Dorsolateral prefrontal cortex (tissue), 122 donors: ENCODE measurements at places on chromosomes 7 and 10.

GRCh38 chr10:104103956-104104355 lies 18.0 kb upstream of the SFR1 start:
- no peak for DNase-seq

DNA sequence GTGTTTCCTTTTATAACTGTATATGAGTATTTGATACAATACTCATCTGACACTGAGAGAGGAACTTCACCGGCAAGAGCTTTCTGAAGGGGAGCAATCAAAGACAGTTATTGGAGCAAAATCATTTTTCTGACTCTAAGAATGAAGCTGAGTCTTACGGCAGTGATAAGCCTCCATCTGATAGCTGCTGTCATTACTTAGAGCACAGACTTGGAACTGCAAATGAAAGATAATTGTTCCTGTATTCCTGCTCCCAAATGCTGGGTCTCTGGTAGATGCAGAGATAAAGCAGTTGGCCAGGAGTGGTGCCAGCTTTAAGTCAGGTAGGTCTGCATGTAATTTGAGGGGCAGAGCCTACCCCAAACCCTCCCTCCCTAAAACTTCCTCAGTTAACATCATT lies 2.3 kb upstream of the PALS2 start:
- no peak for DNase-seq

GRCh38 chr10:102157224-102157623 lies 5.0 kb downstream of the NOLC1 start:
- no peak for DNase-seq

DNA sequence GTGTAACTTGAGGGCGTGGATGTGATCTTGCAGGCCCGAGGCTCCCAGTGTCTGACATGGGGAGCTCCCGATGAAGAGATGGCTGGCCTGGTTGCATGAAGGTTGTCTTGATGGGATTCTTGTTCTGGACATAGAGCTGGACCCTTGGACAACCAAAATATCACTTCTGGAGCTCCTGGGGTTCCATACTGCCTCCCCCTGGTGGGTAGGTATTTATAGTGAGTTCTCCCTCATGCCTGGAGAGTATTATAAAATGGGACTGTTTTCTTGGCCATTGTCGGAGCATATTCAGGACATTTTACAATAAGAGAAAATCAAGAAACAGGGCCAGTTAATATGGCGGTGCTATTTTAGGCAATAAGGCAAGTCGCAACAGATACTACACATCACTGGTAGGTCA lies 32.6 kb upstream of the GIMAP8 start:
- no peak for DNase-seq

DNA sequence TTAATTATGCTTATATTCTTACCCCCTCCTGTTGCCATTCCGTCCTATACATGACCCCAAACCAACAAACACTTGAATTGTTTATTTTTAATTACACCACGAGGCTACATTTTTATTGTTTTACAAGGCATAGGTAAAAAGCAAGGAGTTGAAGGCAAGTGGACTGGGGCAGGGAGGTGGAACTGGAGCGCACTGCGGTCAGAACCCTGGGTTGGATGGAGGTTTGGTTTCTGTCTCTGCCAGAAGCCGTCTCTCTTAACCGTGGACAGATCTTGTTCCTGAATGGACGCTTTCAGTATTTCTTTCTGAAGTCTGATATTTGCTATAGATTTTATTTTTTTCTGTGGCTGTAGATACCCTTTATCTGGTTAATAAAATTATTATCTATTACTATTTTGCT lies 19.9 kb upstream of the IGFBP3 start:
- DNase-seq: no peak

DNA sequence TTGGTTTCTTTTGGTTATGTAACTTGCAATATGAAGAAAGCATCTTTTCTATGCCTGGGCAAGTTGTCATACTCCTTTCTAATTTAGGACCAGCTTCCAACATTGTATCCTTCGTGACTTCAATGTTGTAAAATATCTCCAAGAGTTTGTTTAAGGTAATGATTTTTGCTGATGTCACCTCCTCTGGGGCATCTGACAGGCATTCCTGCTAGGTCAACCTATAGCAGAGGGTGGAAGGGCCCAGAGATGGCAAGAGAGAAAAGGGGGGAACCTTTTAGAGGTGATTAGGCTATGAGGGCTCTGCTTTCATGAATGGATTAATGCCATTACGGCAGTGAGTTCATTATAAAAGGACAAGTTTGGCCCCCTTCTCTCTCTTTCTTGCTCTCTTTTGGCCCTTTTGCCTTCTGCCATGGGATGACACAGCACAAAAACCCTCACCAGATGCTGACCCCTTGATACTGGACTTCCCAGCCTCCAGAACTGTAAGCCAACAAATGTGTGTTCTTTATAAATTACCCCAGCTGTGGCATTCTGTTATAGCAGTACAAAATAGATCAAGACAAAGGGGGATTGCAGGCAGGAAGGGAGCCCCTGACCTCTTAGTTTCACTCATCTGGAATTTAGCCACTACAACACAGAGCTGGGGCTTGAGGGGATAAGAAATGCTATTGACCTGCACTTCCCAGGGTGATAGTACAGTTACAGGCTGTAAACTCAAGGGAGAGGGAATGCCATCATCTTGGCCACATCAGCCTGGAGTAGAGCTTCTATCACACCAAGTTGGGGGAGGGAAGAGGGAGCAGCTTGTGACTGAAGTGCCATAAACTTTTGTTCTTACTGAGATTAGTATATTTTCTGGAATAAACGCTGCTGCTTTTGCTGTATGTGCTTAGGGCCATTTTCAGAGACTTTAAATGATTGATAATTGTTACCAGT lies 195.9 kb downstream of the CFTR start:
- DNase-seq: no peak

- no peak for DNase-seq
Observed at GRCh38 chr7:107712896-107713295, 31.0 kb upstream of the CBLL1 start.
